ENCODE measurements at places on chromosomes 4 and X.
A peak's percentile ranks its signal among the peaks of the same experiment; 100 is the strongest.

GRCh38 chr4:129218360-129218759, 122.4 kb downstream of the C4orf33 start:
- DNase-seq = no peak

- no peak for DNase-seq
These were observed 157.9 kb downstream of the DHRSX start for GRCh38 chrX:2342874-2343273.

DNA sequence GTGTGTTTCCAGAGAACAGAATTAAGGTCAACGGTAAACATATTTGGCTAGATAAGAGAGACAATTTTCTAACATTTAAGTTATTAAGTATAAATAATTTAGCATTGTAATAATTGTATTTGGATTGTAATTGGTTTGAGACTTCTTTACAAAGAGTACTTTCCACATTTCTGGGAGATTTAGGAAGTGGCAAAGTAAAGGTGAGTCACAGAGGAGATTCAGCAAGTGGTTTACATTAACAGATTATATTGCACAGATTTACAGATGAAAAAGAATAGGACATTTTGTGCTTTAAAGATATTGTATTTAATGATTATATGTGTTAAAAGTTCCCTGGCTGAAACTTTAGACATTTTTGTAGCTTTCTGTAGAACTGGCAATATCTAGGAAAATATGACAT, 584.4 kb upstream of the AADAT start:
- DNase-seq = no peak

- no peak for DNase-seq
These were observed 298.1 kb downstream of the ANKRD50 start for GRCh38 chr4:124414276-124415040.

GRCh38 chrX:23668335-23668734, 1.0 kb downstream of the PRDX4 start:
- no peak for DNase-seq

- peak; percentile 26 for DNase-seq
These were observed 13.3 kb downstream of the CETN2 start for GRCh38 chrX:152817078-152817764.

DNA sequence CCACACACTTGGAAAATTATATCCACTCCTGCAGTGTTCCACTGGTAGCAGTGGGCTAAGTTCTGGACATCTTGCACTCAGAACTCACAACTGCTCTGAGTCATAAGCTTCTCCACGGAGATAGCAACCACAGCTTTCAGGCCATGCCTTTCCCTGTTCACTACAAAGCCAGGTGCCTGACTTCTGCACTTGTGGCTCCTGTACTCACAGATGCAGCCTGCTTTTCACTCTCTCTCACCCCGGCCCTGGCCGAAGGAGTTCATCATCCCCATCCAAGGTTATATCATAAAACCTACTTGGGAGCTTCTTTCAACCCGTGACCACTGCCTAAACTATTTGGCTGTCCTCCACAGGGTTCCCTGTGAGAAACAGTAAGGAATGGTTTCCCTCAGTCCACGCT, 999.4 kb downstream of the GLUD2 start:
- DNase-seq = no peak

DNA sequence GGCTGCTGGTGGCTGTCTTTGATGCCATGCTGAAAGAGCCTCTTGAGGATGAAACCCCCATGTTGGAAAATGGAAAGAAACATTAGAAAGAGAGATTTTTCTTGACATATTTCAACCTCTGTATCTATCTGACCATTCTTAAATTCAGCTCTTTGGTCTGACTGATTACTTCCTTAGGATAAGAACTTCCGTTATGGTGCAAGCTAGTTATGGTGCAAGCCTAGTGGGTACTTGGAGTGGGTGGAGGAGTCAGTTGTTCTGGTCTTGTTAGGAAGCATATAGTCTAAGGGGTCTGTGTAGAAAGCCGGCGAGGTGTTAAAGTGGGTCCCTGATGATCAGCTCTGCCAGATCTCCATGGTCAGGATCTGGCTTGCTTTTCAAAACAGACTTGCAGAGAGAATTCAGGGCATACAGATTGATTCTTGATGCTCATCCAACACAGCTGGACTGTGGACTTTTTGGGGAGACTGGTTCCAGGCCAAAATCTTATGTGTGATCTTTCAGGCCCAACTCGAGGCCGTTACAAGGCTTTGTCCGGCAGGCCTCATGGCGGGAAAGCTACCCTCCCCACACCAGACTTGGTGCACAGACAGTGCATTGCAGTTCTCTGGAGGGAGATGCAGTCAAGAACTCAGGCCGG, 82.8 kb upstream of the BOD1L1 start:
- DNase-seq = no peak

GRCh38 chr4:137124278-137124932, 407.9 kb downstream of the PCDH18 start:
- DNase-seq = no peak

DNA sequence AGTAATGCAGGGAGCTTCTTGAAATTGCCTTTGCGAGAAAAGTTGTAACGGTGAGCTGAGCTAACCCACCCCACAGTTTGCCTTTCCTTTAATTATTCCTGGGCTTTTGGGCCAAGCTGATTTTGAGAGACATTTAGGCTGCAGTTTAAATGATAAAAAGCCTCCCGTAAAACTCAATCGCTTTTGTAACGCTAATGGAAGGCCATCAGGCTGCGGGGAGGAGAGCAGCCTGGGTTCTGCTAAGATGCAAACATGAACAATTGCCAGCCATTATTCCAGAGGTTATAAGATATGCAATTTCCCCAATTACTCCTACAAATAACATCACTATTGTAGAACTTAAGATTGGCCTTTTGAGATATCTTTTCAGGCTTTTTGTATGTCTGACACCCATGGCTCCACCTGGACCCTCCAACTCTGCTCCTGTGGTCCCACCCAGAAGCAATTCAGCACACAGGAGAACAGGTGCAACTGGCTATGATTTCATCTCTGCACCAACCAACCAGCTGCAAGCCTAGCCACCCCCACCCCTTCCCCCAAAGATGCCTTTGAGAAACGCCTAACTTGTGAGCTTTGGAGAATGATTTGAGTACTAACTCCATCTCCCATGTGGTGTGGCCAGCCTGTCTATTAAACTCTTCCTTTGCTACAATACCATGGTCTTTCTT, 108.2 kb upstream of the FAM9C start:
- no peak for DNase-seq

- DNase-seq = peak; percentile 41
These were observed 264.0 kb downstream of the TRIML1 start for GRCh38 chr4:188403272-188403671.

GRCh38 chr4:7698584-7698983, 241.1 kb downstream of the AFAP1 start:
- DNase-seq = no peak

GRCh38 chrX:120857240-120857639, 18.4 kb downstream of the CT47B1 start:
- DNase-seq = peak; percentile 72
